A549 treated with CpdA at 1 μM for 4 hours (cell line): ENCODE measurements at places on chromosomes 6 and 20. TPM values are rescaled to one million over a fixed set of nuclear protein-coding genes. Genes with fewer than 3 reads are reported as not detected.

Gene PTK6
- total RNA-seq, result 2.2 to 3.0 TPM (median 2.4 TPM) in 5 replicates

Gene PRDM13
- 0.72 to 1.1 TPM (median 1.0 TPM) in 5 replicates for total RNA-seq

Gene ALDH8A1
- 0.21 to 0.65 TPM (median 0.34 TPM) in 5 replicates for total RNA-seq

Gene MTFR2
- 9.9 to 12.2 TPM (median 11.5 TPM) in 5 replicates for total RNA-seq

Gene TSPO2
- total RNA-seq, result 0.10 TPM in 1 of 5 replicates, not detected in the others

Gene GPRC6A
- not detected in 5 replicates for total RNA-seq
